ENCODE measurements at places on chromosomes 3 and 15. TPM values are rescaled to one million over a fixed set of nuclear protein-coding genes. Genes with fewer than 3 reads are reported as not detected.

GRCh38 chr3:132695422-132695821 lies 26.8 kb downstream of the NPHP3 start:
- DNase-seq: no peak

- no peak for DNase-seq
Observed at GRCh38 chr3:61378311-61378710, 127.1 kb upstream of the FHIT start.

GRCh38 chr15:96346409-96346970 lies 16.0 kb downstream of the NR2F2 start:
- no peak for DNase-seq

GRCh38 chr15:80613762-80614365 lies 81.2 kb upstream of the ABHD17C start:
- no peak for DNase-seq

MYH15 gene
- not detected for total RNA-seq

All from ascending aorta (tissue), 2 donors.